Activated T-cell treated with anti-CD3 and anti-CD28 coated beads for 1 hour (primary cell): ENCODE measurements at places on chromosomes 13 and 19.

DNA sequence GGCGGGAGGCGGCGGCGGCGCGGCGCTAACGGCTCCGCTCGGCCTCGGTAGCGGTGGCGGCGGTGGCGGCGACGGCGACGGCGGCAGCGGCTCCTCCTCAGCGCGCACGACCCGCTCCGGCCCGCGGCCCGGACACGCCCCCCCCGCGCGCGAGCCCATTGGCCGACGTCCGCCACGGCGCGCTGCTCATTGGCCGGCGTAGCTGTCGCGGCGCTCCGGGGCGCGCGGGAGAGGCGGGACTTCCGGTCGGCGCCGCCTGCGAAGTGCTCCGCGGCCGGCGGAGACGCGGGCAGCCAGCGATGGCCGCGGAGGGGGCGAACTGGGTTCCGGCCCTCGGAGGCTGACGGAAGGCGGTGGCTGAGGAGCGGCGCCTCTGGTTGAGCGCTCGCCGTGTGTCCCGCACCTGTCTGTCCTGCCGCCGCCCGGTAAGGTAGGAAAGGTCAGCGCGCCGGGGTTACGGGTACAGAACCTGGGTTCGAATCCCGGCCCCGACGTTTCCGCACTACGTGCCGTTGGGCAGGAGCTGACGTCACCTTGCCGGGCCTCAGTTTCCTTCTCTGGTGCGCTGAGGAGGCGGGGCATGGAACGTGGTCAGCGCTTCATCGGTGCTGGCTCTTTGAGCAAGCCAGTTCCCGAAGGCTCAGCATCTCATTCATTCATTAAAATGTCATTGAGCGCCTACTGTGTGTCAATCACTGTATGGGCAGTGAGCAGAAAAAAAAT is at the start of gene ELAVL1:
Gene ELAVL1 (minus strand): TSS at position 108 of the 723 bp plus-strand sequence. CDS start 13,826 bp downstream, outside the sequence.
- DNase-seq = peak; percentile 84

- DNase-seq = no peak
Observed at GRCh38 chr13:44507639-44508038, 68.5 kb downstream of the TSC22D1 start.

DNA sequence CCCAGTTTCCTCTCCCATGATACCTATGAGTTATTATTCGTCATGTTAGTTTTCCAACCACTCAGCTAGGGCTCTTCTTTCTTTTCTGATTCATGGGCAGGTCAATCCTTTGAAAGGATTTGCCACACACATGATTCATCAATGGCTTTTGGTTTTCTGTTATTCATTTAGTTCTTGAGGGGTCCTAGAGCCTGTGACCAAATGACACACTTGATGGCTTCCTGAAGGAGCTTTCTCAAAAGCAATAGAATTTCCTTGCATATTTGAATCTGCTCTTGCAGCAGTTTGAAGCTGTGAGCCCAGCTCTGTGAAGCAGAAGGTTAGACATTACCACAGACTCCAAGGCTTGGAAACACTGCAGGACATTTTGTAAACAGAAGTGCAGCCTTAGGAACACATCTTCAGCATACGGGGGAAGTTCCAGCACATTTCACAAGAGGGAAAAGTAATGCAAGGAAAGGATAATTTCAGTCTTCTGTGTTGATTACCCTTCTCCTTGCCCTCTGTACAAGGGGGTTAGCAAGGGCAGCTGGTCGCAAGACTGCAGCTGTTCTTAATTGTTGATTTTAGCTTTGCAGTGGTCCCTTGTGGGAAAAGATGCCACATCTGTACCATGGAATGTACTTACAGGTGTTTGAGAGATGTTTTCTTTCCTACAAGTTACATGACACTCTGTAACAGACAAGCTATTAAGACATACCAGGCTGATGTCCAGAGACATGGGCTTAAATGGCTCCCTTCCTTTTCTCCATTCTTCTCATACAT is 338.6 kb downstream of the KCNRG start:
- DNase-seq = no peak

DNA sequence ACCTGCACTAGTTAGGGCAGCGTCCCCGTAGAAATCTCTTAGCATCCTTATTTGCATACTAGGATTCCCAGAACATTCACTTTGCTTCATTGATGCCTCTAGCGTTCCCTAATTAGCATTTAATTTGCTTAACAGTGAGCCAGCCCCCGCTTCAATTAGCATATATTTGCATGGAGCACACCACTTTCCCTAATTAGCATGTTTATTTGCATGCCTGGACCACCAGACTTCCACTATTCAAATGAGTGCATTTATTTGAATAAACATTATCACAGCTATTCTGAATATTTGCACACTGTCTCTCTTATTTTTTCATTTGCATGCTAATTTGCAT is 69.6 kb downstream of the RYR1 start:
- no peak for DNase-seq

- DNase-seq = no peak
Observed at GRCh38 chr13:39345982-39346381, 257.0 kb downstream of the LHFPL6 start.

DNA sequence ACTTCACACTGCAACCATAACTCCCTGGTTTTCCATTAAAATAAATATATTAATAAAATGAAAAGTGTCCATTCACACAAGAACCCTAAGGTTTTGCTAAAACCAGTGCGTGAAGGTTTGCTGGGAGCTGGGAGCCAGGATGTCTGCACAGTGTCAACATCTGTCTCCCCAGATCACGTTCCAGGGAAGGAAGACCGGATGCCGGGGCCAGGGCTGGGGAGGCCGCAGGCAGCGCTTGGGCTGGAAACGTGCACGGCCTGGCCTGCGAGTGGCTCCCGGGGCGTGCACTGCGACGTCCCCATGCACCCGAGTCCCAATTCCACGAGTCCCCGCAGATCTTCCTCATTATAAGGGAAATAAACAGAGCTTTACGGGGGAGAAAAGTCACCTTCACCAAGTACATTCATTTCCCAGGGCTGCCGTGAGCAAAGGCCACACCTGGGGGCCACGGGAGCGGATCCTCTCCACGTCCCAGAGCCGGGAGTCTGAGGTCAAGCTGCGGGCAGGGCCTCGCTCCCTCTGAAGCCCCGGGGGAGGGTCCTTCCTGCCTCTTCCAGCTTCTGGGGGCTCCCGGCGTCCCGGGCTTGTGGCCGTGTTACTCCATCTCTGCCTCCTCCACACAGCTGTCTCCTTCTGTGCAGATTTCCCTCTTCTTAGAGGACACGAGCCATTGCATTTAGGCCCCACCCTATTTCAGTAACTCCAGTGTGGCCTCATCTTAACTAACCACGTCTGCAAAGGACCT is 12.8 kb downstream of the SHC2 start:
- DNase-seq = no peak

GRCh38 chr13:109602356-109602755 is 184.0 kb downstream of the IRS2 start:
- DNase-seq = no peak

- no peak for DNase-seq
Observed at GRCh38 chr19:18878858-18879578, 16.9 kb downstream of the CERS1 start.

DNA sequence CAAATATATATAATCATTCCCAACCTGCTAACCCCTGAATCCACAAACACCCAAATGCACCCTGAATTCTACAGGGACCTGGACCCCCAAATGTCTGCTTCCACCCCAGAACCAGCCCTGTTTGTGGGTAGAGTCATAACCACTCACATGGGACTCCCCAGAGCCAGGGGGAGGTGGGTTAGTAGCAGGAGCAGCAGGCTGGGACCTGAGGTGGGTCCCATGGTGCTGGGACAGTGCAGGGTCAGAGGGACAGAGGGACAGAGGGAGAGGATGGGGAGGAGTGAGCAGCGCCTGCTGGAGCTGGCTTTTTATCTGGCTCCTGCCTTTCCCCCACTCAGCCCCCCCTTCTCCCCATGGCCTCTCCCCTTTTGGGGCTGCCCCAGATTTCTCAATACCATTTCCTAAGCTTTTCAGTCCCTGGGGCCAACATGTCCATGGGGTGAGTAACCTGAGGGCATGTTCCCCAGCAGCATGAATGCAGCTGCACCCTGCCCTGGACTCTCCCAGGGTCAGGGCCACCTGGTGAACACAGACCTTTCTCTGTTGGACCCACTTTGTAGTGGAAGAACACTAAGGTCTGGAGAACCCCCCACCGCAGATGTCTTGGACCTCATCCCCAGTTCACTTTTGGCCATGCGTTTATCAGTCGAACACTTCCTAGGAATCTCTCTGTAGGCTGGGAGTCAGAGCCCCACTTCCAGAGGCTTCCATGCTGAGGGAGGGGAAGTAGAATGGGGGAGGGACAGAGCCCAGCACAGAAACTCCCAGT is at the start of gene C3:
Gene C3 (minus strand): TSS at position 282 of the 769 bp plus-strand sequence. CDS start 61 bp downstream, at position 221.
- DNase-seq = no peak

- DNase-seq = no peak
Observed at GRCh38 chr13:60986301-60986700, 429.3 kb downstream of the PCDH20 start.

- DNase-seq = no peak
Observed at GRCh38 chr19:13960863-13961784, 8.8 kb downstream of the DCAF15 start.

- DNase-seq = no peak
Observed at GRCh38 chr13:73943137-73943964, 190.9 kb downstream of the KLF12 start.

DNA sequence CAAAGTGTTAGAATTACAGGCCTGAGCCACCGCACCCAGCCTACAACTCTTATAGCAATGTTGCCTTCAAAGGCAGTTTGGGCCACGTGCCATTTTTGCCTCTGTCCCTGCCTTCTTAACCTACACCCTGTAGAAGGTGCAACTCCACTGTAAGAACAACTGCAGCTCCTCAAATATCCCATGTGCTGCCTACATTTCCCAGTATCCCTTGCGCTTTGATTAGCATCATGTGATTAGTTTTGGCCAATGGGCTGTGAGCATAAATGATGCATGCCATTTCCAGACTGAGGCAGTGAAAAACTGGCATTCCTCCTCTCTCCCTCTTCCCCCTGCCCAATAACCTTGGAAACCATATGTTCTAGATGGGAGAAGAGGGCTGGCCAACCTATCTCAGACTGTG is 75.2 kb upstream of the MRI1 start:
- DNase-seq = no peak

- DNase-seq = no peak
Observed at GRCh38 chr13:100350601-100351000, 238.0 kb downstream of the GGACT start.

DNA sequence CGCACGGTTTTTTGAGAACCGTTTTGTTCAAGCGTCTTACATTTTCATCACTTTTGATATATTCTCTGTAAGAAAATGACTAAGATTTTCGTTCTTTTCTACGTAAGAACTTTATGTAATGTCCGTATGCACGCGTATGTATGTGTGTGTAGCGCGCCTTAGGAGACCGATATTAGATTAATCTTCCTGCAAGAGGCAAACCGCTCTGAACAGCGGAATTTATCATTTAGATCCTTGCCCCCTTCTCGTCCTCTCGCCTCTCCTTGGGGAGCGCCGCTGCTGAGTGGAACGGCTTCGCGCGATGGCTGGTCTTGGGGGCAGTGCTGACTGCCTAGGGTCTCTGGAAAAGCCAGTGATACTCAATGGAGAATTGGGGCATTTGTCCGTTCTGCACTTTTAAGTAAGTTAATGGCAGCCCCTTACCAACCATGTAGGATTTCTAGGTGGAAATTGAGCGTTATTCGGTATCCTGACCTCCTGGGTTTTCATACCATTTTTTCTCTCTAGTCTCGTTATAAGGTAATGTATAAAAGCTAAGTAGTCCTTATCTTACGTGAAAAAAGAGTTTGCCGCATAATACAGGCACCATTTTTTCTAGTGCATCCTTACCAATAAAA is 4.7 kb downstream of the MAB21L1 start:
- DNase-seq = no peak

- peak; percentile 79 for DNase-seq
Observed at GRCh38 chr19:10864538-10864899, 6.8 kb upstream of the CARM1 start.
